ENCODE measurements at places on chromosomes 5 and 9.

DNA sequence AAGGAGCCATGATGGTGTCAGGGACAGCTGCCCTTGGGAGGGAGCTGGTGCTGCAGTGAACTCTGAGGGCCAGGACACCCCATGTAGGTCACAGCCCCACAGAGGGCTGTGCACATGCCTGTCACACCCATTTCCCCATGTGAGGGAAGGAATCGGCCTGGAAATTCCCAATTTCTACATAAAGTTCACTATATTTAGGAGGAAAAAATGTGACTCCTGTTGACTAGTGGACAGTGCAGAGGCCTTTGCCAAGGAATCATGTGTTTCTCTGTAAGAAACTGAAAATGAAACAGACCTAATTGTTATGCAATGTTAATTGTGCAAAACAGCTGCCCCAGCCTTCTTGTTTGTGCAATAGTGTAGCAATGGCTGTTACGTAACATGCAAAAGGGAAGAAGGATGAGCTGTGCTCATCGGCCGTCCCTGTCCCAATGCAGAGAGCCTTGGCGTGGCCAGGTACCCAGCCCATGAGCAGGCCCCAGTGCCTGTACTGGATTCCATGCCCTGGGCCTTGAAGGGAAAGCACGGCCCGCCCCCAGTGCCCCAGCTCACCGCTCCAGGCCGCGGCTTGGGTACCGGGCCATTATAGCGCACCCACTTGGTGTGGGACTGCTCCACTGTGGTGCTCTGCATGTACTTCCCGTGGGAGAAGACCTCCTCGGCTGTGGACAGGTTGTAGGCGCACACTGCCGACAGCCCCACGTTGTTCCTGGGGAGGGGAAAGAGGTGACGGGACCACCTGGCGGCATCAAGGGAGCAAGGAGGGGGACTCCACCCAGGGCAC, 70.0 kb downstream of the SECISBP2 start:
- no peak for DNase-seq

DNA sequence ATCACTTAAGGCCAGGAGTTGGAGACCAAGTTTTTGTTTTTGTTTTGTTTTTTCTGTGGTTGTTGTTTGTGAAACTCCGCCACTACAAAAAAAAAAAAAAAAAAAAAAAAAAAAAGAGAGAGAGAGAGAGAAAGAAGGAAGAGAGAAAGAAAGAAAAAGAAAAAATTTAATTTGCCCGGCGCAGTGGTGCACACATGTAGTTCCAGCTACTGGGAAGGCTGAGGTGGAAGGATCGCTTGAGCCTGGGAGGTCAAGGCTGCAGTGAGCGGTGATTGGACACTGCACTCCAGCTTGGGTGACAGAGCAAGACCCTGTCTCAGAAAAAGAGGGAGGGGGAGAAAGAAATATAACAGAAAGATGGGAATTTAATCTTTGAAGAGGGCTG, 902 bp downstream of the THG1L start:
- no peak for DNase-seq

GRCh38 chr5:131528682-131529081, 106.3 kb downstream of the RAPGEF6 start:
- no peak for DNase-seq

DNA sequence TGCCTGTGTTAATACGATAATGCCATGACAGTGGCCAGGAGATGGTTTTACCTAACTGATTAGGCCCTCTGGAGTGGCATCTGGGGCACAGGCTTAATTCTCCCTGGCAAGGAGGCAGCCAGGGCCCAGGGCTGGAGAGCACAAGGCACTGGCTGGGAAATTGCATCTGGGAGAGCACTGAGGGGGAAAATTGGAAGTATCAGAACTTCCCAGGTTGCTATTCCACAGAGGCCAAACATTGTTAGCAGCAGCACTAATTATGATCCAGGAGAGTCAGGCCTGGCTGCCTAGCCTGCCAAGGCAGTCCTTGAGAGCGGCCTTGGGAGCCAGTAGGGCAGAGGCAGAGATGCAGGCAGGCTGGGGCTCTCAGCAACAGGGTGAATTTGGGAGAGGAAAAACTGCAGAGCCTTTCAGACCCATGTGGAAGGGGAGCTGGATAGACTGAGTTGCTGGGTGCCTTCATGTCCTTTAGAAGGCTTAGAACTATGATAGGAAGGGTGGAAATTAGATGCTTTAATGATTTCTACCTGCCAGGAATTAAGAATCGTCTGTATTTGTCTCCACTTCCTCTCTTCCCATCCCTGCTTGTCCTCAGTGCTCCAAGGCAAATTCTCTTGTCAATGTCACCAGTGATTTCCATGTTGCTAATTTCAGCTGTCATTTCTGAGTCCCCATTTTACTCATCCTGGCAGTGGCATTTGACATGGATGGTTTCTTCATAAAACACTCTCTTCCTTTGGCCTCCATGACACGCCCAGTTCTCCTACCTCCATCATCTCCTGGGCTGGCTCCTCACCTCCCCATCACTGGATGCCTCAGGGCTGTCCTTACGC, 56.1 kb upstream of the HSPA9 start:
- no peak for DNase-seq

DNA sequence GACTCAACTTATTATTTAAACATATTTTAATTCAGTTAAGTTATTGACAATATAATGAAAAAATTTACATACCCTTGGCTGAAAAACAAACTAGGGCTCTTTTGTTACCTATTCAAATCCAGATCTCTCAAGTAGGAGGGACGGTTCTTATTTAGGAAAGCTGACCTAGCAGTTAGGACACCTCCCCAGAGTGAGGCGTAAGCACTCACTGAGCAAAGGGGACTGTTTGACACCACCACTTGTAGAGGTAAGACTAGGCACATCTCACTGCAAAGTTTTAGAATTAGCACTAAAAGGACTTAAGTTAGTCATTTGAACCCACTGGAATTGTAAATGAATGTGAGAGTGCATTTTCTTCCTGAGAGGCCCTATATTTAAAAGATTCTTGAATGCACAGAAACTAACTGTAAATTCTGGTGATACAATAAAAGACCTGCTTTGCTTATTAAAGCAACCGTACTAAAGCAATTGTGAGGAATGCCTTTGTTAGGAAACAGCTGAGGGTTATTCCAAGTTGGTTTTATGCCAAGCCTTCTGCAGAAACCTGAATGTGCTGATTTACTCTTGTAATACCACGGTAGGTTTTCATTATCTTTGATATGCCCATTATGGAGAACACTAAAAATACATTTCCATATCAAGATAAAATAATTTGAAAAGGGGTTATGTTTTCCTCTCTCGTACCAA, 16.2 kb downstream of the HACD4 start:
- no peak for DNase-seq

DNA sequence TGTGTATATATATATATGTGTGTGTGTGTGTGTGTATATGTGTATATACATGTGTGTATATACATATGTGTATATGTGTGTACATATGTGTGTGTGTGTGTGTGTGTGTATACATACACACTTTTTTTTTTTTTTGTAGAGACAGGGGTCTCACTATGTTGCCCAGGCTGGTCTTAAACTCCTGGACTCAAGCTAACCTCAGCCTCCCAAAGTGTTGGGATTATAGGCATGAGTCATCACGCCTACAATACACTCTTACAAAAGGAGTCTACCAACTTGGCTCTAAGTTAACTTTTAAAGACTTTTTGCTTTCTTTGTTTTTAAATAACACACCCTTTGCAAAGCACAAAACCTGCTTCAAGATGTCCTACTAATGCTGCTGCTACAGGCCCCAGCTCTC, 2.1 kb downstream of the C9orf78 start:
- no peak for DNase-seq

DNA sequence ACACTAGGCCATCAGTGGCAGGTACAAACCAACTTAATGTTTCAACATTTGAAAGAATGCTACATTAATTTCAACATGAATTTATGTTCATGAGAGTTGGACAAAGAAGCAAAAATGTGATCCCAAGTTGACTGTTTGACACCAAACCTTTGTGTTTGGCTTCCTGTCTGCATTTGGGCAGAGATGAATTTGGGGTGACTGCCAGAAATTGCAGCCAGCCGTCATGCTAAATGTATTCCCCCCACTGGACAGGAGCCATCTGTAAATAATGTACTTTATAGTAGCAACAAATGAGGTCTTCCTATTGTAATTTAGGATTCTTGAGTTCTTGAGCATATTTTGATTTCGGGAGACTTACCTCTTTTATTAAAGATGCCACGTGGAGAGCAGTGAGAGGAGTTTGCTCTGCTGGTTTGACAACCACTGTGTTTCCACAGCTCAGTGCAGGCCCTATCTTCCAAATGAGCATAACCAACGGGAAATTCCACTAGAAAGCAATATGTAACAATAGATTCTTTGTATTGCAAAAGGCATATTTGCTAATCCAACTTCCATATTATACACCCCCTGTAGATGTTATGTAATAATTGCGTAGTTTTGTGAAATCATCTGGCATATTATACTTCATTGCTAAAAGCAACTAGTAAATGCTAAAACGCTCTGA, 27.6 kb downstream of the ALDH1A1 start:
- no peak for DNase-seq

GRCh38 chr5:6322163-6322713, 56.1 kb downstream of the MED10 start:
- DNase-seq: no peak

- peak; percentile 65 for DNase-seq
Measured at GRCh38 chr9:72365525-72366256, 683 bp upstream of the ZFAND5 start.

DNA sequence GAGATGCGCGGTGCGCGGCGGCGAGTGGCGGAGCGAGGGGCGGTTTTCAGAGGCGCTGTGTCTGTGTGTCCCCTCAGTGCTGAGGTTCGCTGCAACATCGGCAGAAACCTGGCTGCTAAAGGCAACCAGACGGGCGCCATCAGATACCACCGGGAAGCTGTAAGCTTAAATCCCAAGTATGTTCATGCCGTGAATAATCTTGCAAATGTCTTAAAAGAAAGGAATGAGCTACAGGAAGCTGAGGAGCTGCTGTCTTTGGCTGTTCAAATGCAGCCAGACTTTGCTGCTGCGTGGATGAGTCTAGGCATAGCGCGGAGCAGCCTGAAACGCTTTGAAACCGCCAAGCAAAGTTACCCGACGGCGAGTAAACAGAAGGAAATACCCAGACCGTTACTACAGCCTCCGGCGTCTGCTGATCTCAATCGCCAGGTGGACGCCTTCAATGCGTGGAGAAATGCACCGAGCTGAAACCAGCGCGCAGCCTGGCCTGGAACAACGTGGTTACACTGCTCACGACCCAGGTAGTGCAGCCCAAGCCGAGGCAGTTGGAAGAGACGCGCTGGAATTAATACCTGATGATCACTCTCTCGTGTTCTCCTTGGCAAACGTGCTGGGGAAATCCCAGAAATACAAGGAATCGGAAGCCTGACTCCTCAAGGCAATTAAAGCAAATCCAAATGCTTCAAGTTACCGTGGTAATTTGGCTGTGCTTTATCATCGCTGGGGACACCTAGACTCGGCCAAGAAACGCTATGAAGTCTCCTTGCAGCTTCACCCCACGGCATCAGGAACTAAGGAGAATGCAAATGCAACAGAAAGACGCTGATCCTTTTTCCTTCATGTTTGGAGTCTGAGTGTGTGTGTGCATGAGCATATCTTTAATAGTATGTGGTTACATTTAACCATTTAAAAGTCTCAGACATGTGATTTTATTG, 15.9 kb downstream of the OR2V1 start:
- no peak for DNase-seq

DNA sequence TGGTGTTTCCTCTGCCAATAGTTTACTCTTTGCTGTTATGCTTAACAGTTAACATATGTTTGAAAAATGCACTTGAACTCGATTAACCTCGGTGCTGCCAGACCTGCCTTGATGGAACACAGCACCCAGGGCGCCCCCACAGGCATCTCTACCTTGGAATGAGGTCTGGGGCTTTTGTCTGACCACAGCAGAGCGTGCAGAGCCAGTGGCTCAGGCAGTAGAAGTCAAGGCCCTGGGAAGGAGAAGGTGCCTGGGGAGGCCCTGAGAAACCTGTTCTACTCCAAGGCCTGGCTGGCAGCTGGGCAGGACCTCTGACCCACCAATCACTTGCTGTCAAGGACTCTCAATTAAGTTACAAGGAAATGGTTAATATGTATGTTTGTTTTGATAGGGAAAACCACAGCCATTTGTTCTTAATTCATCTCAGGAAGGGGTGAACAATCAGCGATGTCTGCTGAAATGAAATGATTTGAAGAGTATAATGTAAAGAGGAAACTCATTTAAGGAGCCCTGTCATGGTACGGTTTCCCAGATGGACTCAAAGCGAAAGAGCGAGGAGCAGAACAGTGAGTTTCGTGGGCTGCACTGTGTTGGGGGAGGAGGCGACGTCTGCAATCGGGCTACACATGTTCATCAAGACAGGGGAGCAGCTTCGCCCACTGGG, 21.9 kb downstream of the MACROH2A1 start:
- peak; percentile 30 for DNase-seq

DNA sequence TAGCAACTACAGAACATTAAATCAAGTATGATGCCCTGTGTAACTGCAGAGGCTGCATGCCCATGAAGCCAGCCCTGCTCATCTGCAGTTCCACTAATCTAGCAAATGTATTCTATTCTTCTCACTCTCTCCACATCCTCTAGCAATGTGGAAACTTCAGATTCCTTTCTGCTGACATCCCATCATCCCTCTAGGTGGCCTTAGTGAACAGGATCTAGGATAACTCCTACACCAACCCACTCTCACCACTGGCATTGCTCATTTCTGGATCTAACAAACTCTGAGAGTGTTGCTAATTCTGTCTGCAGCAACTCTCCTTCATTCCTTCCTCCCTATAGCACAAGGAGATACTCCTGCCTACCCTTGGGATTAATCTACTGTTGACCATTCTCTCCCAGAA, 80.8 kb downstream of the FAM81B start:
- DNase-seq: no peak

DNA sequence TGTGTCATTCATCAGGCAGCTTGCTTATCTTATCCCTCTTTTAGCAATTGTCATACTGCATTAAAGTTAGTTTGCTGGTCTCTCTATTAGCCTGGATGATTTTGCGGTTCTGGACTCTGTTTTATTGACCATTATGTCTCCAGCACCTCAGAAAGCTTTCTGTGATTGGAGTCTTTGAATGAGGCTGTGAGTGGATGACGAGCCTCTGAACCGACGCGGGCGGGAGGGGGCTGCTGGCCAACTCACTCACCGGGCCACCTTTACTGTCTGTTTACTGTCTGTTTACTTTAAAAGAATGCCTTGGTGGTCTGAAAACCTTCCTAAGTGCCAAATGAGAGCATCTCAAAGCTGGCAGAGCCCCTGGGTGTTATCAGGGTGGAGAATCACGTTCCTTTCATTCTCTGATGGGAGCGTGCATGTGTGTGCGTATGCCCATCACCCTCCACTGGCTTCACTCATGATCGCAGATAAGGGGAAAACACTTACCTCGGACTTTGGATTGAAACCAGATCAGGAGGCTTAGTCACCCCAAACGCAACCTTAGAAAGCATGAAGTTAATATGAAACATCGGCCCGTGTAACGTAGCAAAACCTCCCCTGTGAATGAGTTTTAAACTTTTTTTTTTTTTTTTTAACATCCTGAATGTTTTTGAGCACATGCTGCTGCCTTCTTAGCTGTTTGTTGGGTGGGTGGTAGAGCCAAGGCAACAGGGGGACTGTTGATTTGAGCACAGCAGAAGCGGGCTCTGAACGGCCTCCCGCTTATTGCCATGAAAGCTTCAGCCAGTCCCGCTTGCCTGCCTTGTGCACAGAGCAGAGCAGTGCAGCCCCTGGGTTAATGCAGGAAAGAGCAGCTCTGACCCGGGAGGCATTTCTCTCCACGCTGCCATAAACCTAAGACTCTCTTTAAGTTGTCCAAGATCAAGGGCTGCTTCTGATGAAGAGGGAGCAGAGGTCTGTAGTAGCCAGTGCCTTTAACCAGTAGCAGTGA, 173.6 kb downstream of the GADD45G start:
- no peak for DNase-seq

All from stimulated activated CD4-positive, alpha-beta T cell treated with anti-CD3 and anti-CD28 coated beads, Interleukin-4, amount 100 ng/mL, for 24 hours (primary cell).